ENCODE measurements at places on chromosomes 4 and X. TPM values are rescaled to one million over a fixed set of nuclear protein-coding genes. Genes with fewer than 3 reads are reported as not detected.

CACNA1F gene
- 1.4 TPM for total RNA-seq

CSAG2 gene
- not detected for total RNA-seq

HGFAC gene
- total RNA-seq: 1.0 TPM

CCDC160 gene
- total RNA-seq: 0.38 TPM

FOXR2 gene
- total RNA-seq: not detected

TASL gene
- 8.0 TPM for total RNA-seq

PPA2 gene
- total RNA-seq: 62.9 TPM

C1QTNF7 gene
- 10.7 TPM for total RNA-seq

KLKB1 gene
- total RNA-seq: 1.6 TPM

Data from lower lobe of right lung (tissue), 2 donors.